ENCODE measurements at places on chromosomes 2 and 18.

DNA sequence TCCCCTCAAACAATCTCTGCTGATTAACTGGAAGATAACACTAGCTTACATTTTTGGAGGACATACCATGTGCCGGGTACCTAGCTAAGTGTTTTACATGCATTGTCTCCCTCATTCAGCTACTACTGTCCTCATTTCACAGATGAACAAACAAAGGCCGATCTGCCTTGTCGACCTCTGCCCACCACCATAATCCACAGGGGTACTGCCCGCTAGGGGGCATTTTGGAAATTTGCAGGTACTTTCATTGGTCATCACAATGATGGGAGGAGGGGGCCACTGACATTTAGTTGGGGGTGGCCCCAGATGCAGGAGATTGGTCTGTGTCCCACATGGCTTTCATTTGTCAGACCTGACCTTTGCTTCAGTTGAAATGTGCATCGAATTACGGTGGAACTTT, 3.9 kb upstream of the TMEM163 start:
- no peak for DNase-seq

GRCh38 chr2:68505603-68506159, 38.3 kb downstream of the APLF start:
- no peak for DNase-seq

DNA sequence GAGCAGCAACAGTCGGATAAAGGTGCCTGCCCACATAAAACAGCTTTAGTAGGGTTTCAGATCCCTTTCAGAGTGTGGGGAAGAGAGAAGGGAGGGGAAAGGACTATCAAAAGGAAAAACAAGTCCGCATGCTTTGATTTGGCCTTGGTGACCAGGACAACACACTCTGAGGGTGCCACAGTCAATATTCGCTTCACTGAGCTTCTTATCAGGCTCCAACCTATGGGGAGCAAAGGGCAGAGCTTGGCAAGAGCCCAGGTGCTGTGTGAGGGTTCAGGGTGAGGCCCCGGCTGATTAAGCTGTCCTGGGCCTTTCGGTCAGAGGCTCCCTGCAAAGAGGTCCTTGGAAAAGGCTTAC, 237.4 kb upstream of the SMAD2 start:
- DNase-seq: no peak

GRCh38 chr2:174282441-174282840, 34.1 kb upstream of the OLA1 start:
- no peak for DNase-seq
